ENCODE measurements at places on chromosomes 12 and 14.

DNA sequence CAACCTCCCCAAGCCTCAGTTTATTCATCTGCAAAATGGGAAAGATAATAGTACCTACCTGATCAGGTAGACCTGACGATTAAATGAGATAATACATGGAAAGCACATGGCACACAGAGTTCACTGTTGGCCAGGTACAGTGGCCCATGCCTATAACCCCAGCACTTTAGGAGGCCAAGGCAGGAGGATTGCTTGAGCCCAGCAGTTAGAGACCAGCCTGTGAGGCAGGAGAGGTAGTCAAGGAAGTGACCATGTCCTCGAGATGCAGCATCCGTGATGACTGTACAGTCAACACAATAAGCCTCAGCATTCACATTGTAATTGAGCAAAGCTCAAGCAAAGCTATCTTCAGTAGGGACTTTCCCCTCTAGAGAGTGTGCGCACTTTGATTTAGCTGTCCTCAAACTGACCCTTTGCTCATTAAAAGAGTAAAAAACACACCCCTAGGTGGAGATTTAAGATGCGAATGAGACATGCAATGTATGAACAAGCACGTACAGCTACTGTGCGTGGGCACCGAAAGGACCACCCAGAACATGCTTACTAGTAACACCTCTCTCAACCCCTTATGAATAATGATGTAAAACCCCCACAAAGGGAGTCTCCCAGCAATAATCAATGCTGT, 9.9 kb downstream of the ISCU start:
- no peak for DNase-seq

GRCh38 chr12:72315858-72316257, 43.7 kb downstream of the TRHDE start:
- no peak for DNase-seq

- no peak for DNase-seq
Measured at GRCh38 chr12:9674226-9674590, 4.7 kb downstream of the CLEC2D start.

DNA sequence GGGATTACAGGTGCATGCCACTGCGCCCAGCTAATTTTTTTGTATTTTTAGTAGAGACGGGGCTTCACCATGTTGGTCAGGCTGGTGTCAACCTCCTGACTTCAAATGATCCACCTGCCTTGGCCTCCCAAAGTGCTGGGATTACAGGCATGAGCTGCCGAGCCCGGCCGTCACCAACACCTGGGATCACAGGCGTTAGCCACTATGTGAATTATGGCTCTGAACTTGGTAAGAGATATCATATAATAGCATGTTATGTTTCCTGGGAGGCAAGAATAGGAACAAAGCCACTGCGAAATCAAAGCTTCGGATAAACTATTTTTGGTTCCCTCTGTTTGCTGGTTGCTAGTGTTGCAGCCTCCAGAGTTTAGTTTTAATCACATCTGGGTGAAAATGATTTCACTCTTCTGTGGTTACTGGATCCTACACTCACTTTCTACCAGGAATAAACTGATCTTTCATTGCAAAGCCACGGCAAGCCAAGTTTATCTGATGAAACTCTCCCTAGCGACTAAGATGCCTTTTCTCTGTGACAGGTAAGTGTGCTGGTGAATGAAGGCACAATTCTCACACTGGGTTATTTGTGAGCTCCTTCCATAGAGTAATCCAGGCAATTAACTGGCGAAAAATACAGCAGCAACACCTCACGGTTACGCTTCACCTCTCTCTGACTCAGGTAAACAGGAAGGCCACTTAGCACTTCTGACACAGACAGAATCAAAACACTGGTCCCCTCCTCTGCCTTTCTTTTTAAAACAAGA, 16.7 kb downstream of the SNRNP35 start:
- no peak for DNase-seq

DNA sequence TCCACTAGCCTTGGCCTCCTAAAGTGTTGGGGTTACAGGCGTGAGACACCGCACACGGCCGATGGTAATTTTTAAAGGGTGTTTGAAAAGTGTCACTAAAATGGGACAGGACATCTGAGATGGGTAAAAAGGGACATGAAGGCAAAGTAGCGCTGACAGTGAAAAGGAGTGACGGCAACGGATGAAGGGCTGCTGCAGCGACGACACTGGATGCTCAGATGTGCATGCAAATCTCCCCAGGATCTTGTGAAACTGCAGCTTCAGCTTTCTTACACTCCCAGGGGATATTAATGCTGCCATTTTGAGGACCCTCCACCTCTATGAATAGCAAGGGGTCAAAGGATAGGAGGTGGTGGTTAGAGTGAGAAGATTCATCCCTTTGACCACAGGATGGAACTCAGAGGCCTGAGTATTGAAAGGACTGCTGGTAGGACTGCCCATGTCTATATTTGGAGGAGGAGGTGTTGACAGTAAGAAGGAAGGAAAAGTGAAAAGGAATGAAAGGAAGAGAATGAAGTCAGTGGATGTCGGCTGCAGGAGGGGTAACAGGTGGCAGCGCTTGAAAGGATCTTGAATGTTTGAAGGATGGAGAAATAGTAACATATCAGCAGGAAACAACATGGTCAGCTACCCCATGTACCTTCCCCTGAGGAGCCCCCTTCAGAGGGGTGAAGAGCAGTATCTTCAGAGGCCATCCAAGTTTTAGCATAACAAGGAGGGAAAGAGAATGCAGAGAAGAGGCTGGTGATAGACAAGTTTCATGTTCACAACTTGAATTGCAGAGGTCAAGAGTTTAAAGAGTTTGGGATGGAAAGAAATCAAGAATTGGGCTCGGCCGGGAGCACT, 37.1 kb downstream of the CLIP1 start:
- no peak for DNase-seq

GRCh38 chr14:93303659-93304058, 29.2 kb downstream of the BTBD7 start:
- peak; percentile 13 for DNase-seq

GRCh38 chr14:92411135-92411534, 88.2 kb downstream of the SLC24A4 start:
- DNase-seq: no peak

- DNase-seq: peak; percentile 67
Measured at GRCh38 chr12:21819236-21819635, 44.7 kb upstream of the KCNJ8 start.

GRCh38 chr12:52212701-52213563, 20.1 kb upstream of the KRT7 start:
- no peak for DNase-seq

DNA sequence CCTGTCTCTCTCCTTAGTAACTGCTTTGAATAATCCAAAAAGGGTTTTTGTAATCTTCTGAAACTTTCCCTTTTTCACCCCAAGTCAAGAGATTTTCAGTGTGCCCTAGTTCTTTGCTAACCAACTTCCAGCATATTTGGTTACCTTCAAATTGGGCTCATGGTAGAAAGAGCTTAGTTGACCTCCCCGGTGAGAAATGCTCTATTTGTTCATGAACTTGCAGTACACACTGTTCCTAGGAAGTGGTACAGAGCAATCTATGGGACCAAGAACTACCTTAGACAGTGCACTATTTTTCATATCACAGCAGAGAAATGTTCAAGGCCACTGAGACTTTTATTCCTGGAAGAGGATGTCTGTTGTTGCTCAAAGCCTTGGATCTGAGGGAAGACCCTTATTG, 1.7 kb downstream of the USP5 start:
- no peak for DNase-seq

DNA sequence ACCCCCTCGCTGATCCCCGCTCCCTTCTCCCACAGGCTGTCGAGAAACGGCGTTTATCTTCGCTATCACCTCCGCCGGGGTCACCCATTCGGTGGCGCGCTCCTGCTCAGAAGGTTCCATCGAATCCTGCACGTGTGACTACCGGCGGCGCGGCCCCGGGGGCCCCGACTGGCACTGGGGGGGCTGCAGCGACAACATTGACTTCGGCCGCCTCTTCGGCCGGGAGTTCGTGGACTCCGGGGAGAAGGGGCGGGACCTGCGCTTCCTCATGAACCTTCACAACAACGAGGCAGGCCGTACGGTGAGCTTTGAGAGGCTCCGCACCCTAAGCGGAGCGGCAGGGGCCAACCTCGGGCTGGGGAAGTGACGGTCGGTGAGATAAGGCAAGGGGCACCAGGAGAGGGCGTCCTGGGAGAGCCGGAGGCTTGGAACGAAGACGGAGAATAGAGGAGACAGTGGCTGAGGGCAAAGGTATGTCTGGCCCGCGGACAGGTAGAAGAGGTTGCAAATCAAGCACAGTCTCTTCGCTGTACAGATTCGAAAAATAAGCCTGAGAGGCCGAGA, 2.3 kb downstream of the WNT1 start:
- DNase-seq: peak; percentile 43

GRCh38 chr12:130949806-130950205, 3.9 kb upstream of the ADGRD1 start:
- no peak for DNase-seq

- DNase-seq: no peak
Measured at GRCh38 chr12:128994856-128995255, 141.6 kb downstream of the GLT1D1 start.

DNA sequence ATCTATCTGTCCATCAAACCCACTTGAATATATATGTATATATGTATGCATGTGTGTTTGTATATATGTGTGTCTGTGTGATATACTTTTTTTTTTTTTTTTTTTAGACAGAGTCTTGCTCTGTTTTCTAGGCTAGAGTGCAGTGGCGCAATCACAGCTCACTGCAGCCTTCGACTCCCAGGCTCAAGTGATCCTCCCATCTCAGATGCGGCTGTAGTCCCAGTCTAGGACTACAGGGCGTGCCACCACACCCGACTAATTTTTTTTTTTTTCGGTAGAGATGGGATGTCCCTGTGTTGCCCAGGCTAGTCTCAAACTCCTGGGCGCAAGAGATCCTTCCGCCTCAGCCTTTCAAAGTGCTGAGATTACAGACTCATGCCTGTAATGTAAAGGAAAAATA, 13.0 kb upstream of the APOBEC1 start:
- no peak for DNase-seq

DNA sequence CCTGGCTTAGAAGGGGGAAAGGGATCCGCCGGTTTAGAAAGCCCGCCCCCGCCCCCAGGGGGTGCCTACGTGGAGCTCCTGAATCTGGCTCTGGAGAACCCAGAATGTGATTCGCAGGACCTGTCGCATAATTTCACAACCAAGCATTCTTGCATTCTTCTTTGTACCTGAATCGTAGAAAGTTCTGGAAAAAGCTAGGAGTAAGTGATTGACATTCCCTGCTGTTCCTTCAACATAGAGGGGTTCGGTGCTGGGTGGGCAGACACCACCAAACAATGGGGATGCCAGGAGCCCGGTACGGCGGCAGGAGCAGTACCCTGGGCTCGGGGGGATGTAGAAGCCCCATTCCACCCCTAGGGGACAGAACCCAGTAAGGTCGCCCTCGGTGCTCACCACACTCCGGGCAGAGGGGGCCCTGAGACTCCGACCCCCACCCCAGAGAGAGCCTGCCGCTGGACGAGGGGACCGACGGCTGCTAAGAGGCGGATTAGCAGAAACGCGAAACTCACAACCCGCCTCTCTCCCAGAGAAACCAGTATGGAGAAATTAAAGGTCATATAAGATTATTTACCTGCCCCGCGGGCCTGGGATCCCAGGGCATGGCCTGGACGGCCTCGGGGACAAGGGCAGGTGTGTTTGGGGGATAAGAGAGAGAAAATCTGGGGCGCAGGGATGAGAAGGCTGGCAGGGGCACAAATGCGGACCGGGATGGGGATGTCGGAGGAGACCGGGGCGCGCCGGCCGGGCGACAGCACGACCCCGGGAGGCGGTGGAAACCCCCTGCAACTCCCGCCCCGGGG, 520 bp downstream of the CSRP2 start:
- DNase-seq: peak; percentile 72

DNA sequence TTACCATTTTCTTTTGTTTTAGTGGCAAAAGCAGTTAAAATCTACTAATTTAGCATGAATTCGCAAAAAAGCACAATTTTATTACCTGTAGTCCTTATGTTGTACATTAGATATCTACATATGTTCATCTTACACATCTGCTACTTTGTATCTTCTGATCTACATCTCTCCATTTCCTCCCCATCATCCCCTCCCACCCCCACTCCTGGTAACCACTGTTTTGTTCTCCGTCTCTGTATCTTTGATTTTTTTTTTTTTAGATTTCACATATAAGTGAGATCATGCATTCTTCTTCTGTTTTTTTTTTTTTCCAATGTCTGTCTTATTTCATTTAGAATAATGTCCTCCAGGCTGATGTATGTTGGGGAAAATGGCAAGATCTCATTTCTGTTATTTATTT, 922.7 kb downstream of the VRK1 start:
- no peak for DNase-seq

DNA sequence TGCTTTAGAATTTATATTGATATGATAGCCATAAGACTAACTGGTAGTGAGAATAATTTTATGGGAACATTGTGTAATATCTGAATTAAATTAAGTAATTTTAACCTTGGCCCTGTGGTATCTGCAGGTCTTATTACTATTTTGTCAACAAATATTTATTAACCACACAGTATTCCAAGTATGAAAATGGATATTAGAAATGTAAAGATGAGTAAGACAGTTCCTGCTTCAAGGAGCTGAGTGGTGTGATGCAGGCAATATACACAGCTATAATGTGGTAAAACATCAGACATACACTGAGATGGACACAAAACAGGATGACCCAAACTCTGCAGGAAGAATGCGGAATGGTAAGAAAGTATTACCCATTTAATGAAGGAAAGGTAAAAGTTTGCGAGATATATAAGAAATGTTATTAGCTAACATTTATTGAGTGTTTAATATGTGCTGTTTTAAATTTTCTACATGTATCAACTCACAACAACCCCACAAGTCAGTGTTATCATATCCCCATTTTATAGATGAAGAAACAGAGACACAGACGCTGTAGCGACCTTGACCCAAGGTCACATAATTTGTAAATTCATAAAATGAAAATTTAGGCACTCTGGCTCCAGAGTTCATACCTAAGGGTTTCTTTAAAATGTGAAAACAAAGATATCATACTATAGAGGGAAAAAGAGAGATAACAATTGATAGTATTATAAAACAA, 12.7 kb downstream of the ABCD2 start:
- no peak for DNase-seq

DNA sequence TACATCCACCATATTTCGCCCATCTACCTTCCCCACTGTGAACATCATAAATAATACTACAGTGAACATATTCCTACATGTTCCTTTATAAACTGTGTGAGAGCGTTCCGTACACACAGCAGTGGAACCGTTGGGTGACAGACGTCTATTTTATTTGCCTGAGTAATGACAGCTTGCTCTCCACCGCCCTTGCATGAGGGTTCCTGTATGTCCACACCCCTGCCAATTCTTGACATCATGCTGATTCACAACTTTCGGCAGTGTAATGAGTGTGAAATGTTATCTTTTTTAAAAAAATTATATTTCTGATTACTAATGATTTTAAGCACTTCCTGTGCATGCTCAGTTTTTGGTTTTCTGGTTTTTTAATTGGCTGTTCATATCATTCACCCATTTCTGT, 4.3 kb upstream of the RAD52 start:
- DNase-seq: no peak

GRCh38 chr14:78143489-78144145, 26.6 kb upstream of the NRXN3 start:
- peak; percentile 78 for DNase-seq

- no peak for DNase-seq
Measured at GRCh38 chr12:91620992-91621391, 438.4 kb upstream of the DCN start.

- DNase-seq: peak; percentile 94
Measured at GRCh38 chr12:117486840-117487659, 125.6 kb upstream of the NOS1 start.
